ENCODE measurements at places on chromosomes 2 and 18.

DNA sequence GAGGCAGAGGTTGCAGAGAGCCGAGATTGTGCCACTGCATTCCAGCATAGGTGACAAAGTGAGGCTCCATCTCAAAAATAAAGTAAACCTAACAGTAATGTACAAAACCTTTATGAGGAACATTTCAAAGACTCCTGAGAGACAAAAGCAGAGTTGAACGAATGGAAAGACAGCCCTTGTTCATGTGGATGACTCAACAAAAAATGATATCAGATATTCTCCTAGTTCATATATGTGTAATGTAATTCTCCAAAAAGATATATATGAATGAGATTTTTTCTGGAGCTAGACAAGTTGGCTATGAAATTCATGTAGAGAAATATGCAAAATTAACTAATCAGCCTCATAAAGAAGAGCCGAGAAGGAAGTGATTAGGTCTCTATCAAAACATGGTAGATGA lies 61.7 kb downstream of the KIAA1328 start:
- no peak for DNase-seq

- no peak for DNase-seq
These were observed 72.9 kb downstream of the MAP3K20 start for GRCh38 chr2:173148520-173148919.

- no peak for DNase-seq
These were observed 130.6 kb downstream of the COL6A3 start for GRCh38 chr2:237283131-237283928.

DNA sequence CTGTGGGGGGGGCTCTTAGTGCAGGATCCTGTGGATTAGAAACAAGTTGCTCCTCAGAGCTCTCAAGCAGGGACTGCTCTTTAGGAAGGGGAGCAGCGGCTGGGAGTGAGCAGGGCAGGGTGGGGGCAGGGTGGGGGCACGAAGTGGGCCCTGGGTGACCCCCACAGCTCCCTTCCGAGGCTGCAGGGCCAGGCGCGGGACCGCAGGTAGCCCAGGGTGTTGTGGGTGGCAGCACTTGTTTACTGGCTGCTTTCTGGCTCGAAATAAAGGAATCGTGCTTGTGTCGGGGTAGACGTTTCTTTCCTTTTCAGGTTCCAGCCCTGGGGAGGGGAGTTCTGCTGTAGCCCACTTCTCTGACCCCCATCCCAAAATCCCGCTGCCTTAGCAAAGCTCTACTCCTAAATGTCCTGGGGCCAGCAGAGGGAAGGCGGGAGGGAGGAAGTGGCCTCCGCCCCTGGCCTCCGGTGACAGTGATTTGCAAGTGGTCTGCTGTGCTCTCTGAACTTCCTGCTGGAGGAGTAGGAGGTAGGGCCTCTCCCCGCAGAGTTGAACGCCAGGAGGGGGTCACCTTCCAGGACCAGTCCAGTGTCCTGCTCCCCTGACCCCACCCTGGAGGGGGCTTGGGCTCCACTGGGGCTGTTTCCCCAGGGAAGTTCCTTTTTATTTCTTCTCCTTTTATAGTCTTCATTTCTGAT lies 8.3 kb downstream of the NEU4 start:
- DNase-seq, result no peak

DNA sequence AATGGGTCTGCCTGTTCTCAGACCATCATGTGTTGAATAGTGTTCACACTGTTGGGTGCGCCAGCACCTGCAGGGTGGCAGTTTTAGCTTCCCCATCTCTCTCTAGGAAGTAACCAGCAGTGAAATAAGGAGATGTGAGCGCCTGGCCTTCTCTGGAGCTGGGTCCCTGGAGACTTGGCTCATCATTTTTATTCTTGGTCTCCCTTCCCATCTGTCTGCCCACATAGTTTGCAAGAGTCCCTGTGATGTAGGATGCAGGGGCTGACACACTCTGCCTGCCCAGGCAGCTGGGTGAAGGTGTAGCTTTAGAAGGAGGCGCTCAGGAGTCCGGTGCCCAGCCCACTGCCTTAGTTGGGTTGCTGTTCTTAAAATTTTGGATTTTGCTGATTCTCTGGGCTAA lies 172.2 kb downstream of the LDLRAD4 start:
- DNase-seq, result no peak

- DNase-seq, result no peak
These were observed 38.5 kb downstream of the KCTD18 start for GRCh38 chr2:200471324-200471848.

DNA sequence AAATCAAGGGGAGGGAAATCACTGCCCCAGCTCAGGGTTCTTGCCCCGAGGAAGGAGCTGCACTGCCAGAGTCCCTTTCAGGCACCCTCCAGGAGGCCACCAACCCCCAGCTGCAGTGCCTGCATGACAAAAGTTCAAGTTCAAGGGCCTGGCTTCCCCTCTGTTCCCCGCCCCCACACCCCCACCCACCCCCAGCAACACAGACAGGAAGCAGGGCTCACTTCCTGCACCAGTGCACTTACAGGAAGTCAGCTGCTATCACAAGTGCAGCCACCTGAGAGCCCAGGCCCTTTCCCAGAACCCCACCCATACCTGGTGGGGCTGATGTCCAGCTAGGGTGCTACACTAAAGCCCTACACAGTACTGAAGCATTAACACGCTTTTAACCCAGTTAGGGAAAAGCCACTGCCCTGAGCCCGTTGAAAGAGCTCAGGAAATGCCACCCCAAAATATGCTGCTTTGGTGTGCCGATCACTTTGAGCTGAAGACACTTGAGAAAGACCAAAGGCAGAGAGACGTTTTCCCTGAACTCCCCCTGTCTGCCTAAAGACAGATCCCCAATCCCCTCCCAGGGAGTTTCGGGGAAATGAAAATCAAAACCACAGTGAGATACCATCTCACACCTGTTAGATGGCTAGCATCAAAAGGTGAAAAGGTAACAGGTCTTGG lies 109.9 kb upstream of the CAB39 start:
- DNase-seq, result no peak

GRCh38 chr2:45992021-45992740 lies 305.0 kb upstream of the EPAS1 start:
- no peak for DNase-seq

All from neural crest cell (in vitro differentiated cells).